Activated CD8-positive, alpha-beta T cell treated with anti-CD3 and anti-CD28 coated beads, Interleukin-2, amount 10 ng/mL, durations not matched to agents 7 days and 5 days (primary cell): ENCODE measurements at places on chromosomes 3 and 15.

DNA sequence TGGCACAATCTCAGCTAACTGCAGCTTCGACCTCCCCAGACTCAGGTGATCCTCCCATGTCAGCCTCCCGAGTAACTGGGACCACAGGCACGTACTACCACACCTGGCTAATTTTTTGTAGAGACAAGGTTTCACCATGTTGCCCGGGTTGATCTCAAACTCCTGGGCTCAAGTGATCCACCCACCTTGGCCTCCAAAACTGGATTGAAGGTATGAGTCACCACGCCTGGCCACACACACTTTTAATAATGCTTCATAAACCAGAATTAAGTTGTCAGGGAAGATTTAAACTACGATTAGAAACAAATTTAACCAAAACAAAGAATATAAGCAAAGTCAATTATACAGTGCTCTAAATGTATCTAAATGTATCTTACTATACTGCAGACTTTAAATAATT is 87.5 kb downstream of the LRRFIP2 start:
- DNase-seq, result no peak

GRCh38 chr3:35438101-35438500 is 201.2 kb upstream of the ARPP21 start:
- no peak for DNase-seq

- DNase-seq, result no peak
Measured at GRCh38 chr3:66933233-66933632, 64.9 kb upstream of the KBTBD8 start.

DNA sequence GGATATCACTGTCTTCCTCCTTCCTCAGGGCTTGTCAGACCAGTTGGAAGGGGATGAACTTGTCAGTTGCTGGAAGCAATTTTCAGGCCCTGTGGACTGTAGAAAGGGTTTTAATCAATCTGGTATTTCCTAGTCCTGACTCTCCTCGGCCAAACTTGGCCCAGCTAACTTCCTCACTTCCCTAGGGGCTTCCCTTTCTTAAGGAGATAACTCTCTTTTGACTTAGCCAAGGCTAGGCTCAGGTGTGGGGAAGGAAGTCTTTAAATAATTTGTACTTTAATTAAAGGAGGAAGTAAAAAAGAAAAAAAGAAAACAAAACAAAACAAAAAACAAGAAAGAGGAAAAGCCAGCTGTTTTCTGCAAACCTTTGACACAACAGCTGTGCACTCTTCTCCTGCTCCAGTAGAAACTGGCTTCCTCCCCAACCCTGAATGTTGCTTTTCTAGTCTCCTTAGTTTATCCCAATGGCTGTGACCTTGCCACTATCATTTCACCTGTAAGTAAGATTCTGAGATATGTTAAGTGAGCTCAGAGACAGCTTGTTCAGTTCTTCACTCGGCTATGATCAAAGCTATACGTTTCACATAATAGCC is 53.0 kb upstream of the ST3GAL6 start:
- no peak for DNase-seq

DNA sequence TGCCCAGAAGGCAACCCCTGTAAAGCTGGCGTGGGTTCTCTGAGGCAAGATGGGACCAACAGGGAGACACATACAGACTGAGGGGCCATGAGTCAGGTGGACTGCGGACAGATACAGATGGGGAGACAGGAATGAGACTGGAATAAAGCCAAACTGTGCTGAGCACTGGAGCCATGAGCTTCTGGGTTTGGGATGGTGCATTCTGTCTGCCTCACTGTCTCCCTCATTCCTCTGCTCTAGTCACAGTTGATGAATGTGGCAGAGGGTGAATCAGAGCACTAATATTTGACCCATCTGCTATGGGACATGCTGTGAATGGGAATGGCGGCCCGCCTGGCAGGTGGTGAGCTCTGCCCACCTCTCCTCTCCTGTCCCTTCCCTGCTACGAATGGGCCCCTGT is 262.9 kb downstream of the EPHB1 start:
- DNase-seq, result no peak

- DNase-seq, result no peak
Measured at GRCh38 chr3:114770874-114771273, 376.2 kb downstream of the ZBTB20 start.

- DNase-seq, result no peak
Measured at GRCh38 chr3:58658508-58658907, 8.1 kb downstream of the FAM3D start.

DNA sequence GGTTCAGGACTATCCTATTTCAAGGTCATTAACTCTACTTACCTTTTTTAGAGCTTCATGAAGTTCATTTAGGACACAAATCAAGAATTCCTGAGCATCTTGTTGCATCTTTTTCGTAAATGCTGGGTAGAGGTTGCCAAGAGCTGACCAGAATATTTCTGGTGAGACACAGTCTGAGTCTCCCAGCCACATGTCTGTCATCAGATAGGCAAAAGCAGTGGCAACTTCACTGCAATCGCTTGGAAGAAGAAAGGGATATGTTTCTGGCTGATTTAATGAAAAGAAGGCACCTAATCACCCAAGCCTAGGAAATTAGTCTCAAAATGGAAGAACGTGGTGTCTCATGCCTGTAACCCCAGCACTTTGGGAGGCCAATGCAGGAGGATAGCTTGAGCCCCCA is 2.9 kb downstream of the USP50 start:
- no peak for DNase-seq

GRCh38 chr15:42182328-42182886 is 25.7 kb downstream of the VPS39 start:
- no peak for DNase-seq

GRCh38 chr15:38695249-38696108 is 130.9 kb upstream of the RASGRP1 start:
- no peak for DNase-seq

GRCh38 chr3:194971965-194972364 is 286.3 kb downstream of the FAM43A start:
- DNase-seq, result no peak
